PC-9 (cell line): ENCODE measurements at places on chromosomes 16 and 17. TPM values are rescaled to one million over a fixed set of nuclear protein-coding genes. Genes with fewer than 3 reads are reported as not detected.

The GPRC5C gene
- total RNA-seq: 27.9 and 32.4 TPM in 2 replicates

The KCNH6 gene
- total RNA-seq: not detected in 2 replicates

The CTRB1 gene
- total RNA-seq: not detected in 2 replicates

The GP1BA gene
- total RNA-seq: not detected in 2 replicates

The GLIS2 gene
- 44.2 and 48.3 TPM in 2 replicates for total RNA-seq

The MT1A gene
- 16.9 and 23.5 TPM in 2 replicates for total RNA-seq

The PYCARD gene
- 72.9 and 107 TPM in 2 replicates for total RNA-seq

The AANAT gene
- 0.65 TPM in 1 of 2 replicates, not detected in the other for total RNA-seq

The CCDC92B gene
- total RNA-seq: 1.9 and 3.0 TPM in 2 replicates

The TPSD1 gene
- total RNA-seq: not detected in 2 replicates

DNA sequence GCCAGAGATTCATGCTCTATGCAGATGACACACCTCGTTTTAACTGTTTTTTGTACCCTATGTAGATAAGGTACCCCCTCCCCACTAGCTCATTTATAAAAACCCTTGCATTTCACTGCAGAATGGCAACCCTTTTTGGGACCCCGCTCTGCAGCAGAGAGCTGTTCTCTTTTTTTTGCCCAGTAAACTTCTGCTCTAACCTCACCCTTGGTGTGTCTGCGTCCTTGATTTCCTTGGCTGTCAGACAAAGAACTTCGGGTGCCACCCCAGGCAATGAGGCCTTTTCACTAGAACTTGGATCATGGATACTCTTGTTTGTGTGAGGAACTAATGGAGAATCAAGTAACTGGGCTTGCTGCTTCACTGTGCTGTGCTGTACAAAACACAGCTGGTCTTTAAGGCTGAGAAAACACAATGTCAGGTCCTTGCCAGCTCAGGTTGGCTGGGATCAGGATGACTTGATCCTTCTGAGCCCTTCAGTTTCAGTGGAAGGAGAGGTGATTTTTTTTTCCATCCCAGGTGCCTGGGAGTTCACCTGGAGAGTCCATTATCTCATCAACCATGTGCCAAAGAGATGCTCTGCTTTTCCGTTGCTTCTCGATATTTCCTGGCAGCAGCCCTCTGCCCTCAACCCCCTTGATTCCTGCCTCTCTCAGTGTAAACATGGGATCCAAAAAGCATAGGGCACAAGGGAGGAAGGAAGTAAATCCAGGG lies 133.2 kb upstream of the FAM20A start:
- H3K4me1 ChIP-seq: no peaks in the 10 kb centered on the region
- no peaks in the 10 kb centered on the region for H3K27me3 ChIP-seq
- H3K36me3 ChIP-seq: no peaks in the 10 kb centered on the region
- DNase-seq: no peak
- no peak overlapping the region for H3K27ac ChIP-seq

DNA sequence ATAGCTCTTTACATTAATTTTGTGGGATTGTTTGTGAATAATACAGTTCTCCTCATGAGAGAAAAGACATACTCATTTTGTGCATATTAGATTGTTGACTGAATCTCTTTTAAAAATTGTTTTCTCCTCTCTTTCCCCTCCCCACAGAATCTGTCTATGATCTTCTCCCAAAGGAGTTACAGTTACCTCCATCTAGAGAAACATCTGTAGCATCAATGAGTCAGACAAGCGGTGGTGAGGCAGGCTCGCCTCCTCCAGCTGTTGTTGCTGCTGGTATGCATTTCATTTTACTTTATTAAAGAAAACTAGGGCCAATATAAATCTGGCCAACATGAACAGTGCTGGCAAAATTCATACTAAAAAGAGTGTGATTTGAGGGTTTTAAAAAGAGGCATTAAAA lies 60.5 kb downstream of the NFAT5 start:
- no peaks in the 10 kb centered on the region for H3K27me3 ChIP-seq
- no peaks in the 10 kb centered on the region for H3K4me1 ChIP-seq
- H3K4me3 ChIP-seq: no peak overlapping the region
- DNase-seq: no peak
- no peak overlapping the region for H3K27ac ChIP-seq

DNA sequence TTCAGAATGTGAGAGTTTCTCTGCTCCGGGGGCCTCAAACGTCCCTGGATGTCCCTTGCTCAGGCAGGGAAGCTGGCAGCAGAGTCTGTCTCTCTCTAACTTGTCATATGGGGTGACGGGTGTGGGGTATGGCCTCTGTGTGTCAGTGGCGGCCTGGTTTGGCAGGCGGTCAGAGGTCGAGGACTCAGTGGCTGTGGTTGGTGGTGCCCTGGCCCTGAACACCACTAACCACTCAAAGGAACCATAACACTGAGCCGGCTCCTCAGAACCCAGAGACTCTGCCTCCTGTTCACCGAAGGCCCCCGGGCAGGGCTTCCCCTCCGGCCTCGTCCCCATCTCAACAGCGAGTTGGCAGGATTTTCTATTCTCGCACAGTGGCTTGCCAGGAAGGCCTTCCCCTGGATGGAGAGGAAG lies 677 bp downstream of the P2RX1 start:
- DNase-seq: no peak
- H3K27ac ChIP-seq: no peak overlapping the region
- H3K27me3 ChIP-seq: no peaks in the 10 kb centered on the region; the same call in 1 of the 2 replicates
- H3K36me3 ChIP-seq: no peaks in the 10 kb centered on the region
- H3K4me3 ChIP-seq: no peak overlapping the region
- no peaks in the 10 kb centered on the region for H3K4me1 ChIP-seq

DNA sequence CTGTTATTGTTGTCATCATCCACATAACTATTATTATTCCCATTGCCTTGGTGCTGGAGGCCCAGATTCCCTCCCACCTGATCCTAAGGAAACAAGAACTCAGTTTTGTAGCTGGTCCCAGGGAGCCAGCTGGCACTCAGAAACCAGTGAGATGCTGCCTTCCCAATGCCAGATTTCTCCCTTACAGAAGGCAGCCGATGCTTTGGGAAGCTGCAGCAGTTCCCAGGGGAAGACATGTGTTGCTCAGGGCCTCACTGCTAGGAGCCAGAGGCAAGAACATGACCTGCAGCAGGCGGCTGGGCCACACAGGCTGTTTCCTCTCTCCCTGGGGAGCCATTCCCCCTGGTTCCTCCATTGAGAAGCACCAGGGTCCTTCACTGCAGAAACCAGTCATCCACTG lies 59.9 kb upstream of the GRIN2A start:
- H3K36me3 ChIP-seq: no peaks in the 10 kb centered on the region
- no peak overlapping the region for H3K27ac ChIP-seq
- H3K4me3 ChIP-seq: no peak overlapping the region

DNA sequence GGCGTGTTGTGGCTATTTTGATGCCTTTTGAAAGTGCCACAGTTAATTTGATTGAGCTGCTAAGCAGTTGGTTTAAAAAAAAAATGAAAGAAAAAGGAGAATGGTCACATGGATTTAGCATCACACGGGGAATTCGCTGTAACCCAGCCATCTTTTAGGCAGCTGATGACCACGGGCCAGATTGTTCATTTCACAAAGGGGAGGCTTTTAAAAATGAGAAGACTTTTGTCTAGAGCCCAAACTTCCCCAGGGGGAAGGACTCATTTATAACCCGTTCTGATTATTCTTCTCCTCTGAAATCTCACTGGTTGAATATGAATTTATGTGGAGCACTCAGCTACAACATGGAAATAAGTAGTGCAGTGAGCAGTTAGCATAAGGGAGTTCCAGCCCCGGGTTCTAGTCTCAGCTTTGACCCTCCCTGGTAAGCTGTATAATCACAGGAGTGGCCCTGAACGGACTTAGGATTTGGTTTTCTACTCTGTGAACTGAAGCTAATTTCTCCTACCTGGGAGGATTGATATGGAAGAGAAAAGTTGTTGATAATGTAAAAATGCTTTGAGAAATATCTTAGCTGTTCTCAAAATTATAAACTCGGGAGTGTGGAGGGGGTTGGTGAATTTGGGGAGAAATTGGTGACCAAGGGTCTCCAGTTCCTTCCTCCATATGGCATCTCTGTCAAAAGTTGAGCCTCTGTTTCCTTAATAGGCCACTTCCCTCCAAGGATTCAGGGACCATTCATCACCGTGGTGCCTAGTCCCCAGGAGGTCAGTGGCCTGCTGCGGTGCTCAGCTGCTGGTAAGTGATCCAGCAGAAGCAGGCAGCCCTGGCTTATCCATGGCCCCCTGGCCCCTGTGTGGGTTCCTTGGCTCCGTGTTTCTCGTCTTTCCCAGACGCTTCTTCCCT lies 76.4 kb upstream of the TBX2 start:
- no peak overlapping the region for H3K4me3 ChIP-seq
- no peak for DNase-seq
- no peaks in the 10 kb centered on the region for H3K27me3 ChIP-seq
- no peak overlapping the region for H3K27ac ChIP-seq
- no peaks in the 10 kb centered on the region for H3K4me1 ChIP-seq
- no peaks in the 10 kb centered on the region for H3K36me3 ChIP-seq

DNA sequence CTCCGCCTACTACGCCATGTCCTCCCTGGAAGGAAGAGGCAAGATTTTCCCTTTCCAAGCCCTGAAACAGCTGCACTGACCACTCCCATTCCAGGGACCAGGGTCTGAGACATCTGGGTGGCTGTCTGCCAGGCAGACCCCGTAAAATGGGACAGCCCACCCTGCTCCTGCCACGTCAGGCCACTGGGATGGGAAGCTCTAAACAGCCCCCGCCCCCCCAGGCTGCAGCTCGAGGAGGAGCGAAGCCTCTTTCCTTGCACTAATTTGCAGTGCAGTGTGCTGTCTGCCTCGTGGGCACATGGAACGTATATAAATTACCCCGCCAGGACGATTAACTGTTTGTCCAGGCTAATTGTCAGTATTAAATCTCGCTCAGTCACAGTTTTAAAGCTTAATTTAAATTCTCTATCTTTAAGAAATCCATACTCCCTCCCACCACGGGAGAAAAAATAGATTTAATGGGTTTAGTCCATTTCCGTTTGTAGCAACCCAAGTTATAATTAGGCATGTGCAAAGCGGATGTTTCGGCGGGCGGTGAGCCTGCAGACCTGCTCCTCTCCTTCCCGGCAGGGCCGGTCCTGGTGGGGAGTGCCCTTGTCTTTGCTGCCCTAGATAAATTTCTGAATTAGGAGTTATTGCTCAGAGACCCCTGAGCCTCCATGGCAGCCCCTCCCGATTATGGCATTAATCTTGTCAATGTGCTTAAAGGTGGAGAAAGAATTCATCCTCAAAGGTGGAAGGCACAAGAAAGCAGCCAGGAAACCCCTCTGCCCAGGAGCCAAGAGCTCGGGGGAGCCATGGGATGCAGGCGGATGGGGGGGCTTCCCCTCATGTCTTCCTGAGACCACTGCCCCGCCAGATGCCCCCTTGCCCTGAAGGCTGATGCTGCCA lies 268.0 kb upstream of the TNRC6C start:
- H3K4me1 ChIP-seq: no peaks in the 10 kb centered on the region
- H3K36me3 ChIP-seq: no peaks in the 10 kb centered on the region
- H3K4me3 ChIP-seq: no peak overlapping the region
- DNase-seq: no peak

DNA sequence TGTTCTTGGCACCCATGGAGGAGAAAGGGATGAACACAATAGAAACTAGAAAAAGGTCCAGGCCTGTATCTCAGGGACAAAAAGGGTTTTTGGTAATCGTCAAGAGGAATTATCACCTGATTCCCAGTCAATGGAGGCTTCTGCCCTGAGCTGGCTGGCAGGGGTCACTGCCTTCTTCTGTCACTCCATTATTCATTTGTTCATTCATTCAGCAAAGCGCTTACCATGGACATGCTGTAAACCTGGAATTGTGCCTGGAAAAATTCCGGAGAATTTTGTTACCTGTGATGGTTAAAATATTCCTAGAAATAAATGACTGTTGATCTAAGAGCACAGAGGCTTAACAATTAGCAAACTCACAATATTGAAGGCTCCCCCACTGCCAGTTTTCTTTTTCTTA lies 212.3 kb downstream of the SHISA9 start:
- H3K4me3 ChIP-seq: no peak overlapping the region
- H3K4me1 ChIP-seq: peaks cover 38% of the 10 kb centered on the region
- no peaks in the 10 kb centered on the region for H3K36me3 ChIP-seq

GRCh38 chr16:79184464-79185030 lies 416.0 kb downstream of the MAF start:
- H3K4me3 ChIP-seq: no peak overlapping the region
- no peaks in the 10 kb centered on the region for H3K27me3 ChIP-seq
- no peaks in the 10 kb centered on the region for H3K36me3 ChIP-seq
- no peak for DNase-seq
- H3K27ac ChIP-seq: no peak overlapping the region
- no peaks in the 10 kb centered on the region for H3K4me1 ChIP-seq

- H3K27me3 ChIP-seq: no peaks in the 10 kb centered on the region
- peaks cover 16% of the 10 kb centered on the region for H3K4me1 ChIP-seq
- 0 out of 2 replicates have a peak, but pooled peaks cover 12% of the 10 kb centered on the region for H3K36me3 ChIP-seq
- no peak for DNase-seq
These were observed 1.4 kb downstream of the SYNRG start for GRCh38 chr17:37607637-37608331.

- no peaks in the 10 kb centered on the region for H3K4me1 ChIP-seq
- H3K27ac ChIP-seq: no peak overlapping the region
- no peak for DNase-seq
- peaks cover 6% of the 10 kb centered on the region; the same call in 1 of the 2 replicates for H3K36me3 ChIP-seq
- no peak overlapping the region for H3K4me3 ChIP-seq
- no peaks in the 10 kb centered on the region for H3K27me3 ChIP-seq
These were observed 152.4 kb upstream of the RBL2 start for GRCh38 chr16:53281859-53282258.

DNA sequence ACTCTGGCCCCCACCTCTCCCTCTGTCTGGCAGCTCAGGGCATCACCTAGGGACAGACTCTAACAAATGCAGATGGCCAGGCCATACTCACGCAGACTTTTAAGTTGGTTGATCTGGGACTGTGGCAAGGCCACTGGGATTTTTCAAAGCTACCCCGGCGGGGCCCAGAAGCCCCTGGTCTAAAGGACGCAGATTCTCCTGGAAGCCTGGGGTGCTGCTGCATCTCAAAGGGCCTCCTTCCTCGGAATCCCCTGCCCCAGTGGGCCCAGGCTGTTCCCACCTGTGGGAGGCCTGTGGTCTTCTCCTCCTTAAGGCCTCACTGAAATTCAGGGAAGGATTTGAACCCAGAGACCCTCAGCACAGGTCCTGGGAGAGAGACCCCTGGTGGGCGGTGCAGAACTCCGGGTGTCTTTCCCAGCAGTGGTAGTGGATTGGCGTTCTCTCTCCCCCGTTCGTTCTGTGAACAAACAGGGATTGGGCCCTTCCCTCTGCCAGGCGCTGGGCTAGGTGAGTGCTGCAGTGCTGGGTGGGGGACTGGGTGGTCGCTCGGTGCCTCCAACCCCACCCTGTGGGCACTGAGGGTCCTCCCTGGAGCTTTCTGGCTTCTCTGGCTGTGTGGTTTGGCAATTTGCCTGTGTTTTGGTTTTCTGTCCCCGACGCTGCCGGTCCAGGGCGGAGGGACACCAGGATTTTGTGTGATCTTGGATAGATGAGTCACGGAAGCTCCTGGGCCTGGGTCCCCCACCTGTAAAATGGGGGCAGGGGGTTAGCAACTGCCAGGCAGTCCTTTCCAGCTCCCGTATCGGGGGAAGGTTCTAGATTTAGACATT lies 160.5 kb upstream of the GSE1 start:
- no peak for DNase-seq
- no peak overlapping the region for H3K4me3 ChIP-seq
- no peaks in the 10 kb centered on the region for H3K27me3 ChIP-seq
